ENCODE measurements at places on chromosomes 3 and 15.

DNA sequence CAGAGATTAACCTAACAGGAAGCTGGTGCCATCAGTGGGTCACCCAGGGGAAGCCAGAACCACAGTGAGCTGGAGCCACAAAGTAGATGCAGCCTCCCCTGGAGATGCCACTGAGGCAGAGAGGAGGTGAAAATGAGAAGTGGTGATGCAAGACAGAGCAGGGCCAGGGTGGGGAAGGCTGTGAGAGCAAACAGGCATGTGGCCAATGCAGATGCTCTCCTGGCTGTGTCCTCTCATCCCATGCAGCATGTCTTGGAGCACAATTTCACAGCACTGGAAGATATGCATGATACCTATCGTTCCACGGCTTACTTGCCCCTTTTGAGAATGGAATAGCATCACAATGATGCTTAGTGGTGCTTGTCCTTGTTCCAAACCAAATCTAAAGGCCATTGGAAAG is 126.3 kb downstream of the ABHD5 start:
- DNase-seq, result no peak

DNA sequence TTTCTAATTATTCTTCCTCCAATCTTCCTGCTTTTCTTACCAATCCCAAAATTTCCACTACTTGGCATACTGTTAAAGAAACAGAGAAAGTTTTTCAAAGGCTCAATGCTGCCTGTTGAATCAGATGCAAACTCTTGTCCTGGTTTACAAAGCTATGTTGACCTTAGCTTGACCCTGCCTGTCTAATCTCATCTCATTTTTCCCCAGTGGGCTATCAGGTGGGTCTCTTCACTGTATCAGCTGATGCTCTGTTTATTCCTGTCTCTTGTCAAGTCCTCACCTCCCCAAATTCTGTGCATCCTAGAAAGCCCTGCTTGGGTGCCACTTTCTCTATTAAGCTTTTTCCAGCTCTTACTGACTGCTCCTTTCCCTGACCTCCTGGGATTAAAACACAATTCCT is 18.2 kb downstream of the NFKBIZ start:
- DNase-seq, result no peak

DNA sequence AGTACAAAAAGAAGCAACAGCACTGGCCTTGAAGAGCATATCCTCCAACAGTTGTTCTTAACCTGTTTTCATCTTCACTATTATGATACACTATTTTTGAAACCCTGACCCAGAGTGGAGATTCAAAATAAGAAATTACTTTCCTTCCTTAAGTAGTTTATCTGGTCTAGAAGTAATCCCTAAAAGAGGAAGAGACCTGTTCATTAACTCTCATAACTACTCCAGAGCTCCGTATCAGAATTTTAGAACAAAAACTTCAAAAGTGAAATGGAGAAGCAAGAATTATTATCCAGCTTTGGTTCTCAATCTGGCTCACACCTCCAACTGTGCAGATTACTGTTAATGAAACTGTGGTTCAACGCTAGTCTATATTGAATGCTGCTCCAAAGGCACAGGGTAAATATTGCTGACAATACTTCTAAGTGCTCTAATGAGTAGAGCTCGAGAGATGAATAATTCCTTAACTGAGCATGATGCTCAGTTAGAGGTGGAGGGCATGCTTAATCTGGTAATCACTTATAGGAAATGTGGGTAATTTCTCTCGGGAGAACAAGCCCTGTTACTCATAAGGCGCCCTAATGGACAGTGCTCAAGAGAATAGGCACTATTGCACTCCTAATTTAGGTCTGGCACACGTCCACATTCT is 5.2 kb downstream of the LCMT2 start:
- no peak for DNase-seq

GRCh38 chr3:97658668-97659285 is 105.8 kb upstream of the ARL6 start:
- DNase-seq, result no peak

GRCh38 chr3:120670576-120670975 is 11.5 kb downstream of the HGD start:
- DNase-seq, result no peak

DNA sequence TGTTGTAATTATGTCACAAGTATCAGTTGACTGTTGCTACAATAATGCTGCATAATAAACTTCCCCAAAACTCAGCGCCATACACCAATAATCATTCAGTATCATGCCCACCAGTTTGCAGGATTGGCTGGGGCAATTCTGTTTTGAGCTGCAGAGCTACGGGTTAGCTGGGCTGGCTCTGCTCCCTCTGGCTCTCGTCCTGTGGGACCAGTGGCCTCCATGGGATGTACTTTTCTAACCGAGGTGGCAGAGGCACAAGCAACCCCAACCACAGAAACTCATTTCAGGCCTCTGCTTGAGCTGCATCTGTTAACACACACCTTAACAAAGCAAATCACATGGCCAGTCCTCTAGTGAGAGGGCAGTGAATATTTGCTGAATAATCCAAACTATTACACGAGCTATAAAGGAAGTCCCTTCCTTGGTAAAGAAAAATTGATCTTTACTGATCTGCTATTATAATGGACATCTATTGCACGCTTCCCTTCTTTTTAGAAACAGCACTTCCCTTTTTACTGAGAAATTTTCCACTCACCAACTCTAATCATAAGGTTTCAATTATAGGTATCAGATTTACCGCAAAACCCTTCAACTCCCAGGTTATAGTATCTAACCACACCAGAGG is 10.9 kb upstream of the BCL2A1 start:
- DNase-seq, result no peak

- DNase-seq, result no peak
These were observed 78.2 kb upstream of the VEPH1 start for GRCh38 chr3:157581371-157581770.

GRCh38 chr3:99817047-99817436 is 620 bp upstream of the CMSS1 start:
- DNase-seq, result peak; percentile 15

GRCh38 chr3:126360714-126361060 is 3.5 kb upstream of the KLF15 start:
- no peak for DNase-seq

GRCh38 chr3:47339951-47340350 is 40.9 kb upstream of the PTPN23 start:
- DNase-seq, result no peak

DNA sequence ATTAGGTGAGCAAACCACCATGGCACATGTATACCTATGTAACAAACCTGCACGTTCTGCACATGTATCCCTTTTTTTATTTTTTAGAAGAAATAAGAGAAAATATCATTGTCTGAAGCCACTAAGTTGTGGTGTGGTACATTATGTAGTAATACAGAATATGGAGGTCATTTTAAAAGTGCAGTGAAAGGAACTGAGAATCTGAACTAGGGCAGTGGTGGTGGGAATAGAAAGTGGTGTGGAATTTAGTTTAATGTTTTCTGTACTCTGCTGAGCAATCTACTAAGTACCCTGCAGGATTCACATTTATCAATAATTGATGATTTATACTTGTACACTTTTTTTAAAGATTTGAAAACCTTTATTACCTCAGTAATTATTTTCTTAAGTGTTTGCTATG is 283.5 kb downstream of the CHL1 start:
- DNase-seq, result no peak

DNA sequence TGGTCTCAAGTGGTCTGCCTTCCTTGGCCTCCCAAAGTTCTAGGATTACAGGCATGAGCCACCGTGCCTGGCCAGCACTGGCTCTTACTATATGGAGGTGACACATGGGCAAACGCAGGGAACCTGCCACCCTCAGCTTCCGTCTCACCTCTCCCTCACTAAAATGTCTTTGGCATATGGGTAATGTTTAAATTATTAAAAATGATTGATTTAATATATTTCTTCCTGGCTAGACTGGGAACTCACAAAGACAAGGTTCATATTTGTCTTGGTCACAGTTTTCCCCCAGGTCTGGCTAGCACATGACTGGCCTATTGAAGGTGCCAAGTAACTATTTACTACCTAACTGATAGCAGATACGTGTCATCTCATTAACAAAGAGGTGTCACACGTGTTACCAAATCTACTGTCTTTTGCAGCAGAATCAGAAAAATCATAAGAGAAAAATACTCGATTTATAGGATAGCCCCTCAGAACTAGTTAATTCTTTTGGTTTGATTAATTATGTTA is 48.2 kb downstream of the SYNM start:
- no peak for DNase-seq

DNA sequence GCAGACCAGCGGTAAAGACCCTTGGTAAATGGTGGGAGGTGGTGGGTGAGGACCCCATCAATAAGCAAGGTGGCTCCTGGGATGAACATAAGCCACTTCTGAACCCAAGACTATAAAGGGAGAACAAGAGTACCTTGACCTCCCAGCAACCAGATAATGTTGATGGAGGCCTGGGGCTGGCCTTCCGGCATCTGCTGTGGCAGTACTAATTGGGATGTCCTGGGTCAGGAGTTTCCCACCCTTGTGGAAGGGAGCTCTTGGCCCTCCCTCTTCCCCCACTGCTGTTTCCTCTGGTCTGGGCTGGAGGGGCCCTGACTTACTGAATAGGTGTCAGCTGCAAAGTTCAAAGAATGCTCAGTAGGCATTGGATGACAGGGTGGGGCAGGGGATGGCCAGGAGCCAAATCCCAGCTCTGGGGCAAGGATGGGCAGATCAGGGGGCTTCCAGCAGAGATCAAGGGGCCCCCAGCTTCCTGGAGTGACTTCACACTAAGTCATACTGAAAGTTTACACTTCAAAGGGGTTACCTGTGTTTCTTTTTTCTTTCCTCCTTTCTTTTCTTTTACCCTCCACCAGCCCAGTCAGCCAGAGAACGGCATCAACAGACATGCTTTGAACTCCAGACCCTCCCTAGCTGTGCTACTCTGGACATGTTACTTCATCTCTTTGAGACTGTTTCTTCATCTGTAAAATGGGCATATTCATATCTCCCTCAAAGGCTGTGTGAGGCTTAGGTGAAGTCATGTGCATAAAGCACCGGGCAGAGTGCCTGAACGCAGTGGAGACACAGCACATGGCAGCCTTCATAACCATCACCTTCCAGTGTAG is 1.5 kb downstream of the RBP1 start:
- no peak for DNase-seq

GRCh38 chr3:64179860-64180259 is 45.4 kb downstream of the PRICKLE2 start:
- no peak for DNase-seq

- no peak for DNase-seq
These were observed 276.7 kb downstream of the SLC9A9 start for GRCh38 chr3:143571548-143571947.
